NCI-H1092 treated with DMSO at 0.1 percent for 48 hours (cell line): ENCODE measurements at places on chromosomes 1 and 21.
A peak's percentile ranks its signal among the peaks of the same experiment; 100 is the strongest.

DNA sequence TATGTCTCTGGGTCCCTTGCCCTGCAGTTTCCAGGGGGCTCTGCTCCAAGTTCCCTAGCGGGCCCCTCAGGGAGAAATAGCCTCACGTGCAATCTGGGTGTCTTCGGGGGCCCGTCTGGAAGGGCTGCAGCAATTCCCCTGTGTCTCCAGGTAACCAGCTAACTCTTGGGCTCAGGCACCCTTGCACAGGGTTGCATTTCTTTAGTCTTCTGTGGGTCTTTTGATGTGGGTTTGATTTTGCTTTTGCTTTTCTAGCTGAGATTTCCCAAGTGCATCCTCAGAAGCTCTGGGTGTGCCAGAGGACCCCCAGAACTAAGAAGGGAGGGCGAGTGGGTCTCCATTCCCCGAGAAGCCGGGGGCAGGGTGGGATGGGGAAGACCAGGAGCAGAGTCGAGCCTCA is 75.7 kb downstream of the SPSB1 start:
- no peak for DNase-seq

GRCh38 chr1:214727274-214727673 is 124.3 kb downstream of the CENPF start:
- DNase-seq = no peak

DNA sequence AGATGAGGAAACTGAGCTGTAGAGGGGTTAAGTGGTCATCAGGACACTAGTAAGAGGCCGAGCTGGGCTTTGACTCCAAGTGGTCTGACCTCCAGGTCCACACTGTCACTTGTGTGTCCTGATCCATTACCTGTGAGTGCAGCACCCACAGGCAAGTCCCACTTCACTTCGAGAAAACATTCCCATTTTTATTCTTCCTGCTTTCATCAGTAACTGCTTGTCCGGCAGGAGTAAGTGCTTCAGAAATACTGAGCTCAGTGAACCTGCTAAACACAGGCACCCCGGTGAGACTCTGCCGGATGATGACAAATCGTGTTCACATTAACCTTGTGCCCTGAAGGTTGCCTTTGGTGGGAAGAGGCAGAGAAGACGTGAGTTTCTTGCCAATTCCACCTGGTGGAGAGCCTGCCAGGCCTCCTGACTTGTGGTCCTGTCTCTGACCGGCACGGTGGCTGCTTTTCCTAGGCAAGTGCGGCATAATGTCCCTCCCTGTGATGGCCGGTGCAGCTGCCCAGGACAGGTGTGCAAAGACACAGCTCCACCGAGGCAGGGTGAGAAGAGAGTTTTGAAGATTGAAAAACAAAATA is 29.4 kb downstream of the ZBTB18 start:
- no peak for DNase-seq

GRCh38 chr1:119227456-119227855 is 87.0 kb upstream of the WARS2 start:
- no peak for DNase-seq

DNA sequence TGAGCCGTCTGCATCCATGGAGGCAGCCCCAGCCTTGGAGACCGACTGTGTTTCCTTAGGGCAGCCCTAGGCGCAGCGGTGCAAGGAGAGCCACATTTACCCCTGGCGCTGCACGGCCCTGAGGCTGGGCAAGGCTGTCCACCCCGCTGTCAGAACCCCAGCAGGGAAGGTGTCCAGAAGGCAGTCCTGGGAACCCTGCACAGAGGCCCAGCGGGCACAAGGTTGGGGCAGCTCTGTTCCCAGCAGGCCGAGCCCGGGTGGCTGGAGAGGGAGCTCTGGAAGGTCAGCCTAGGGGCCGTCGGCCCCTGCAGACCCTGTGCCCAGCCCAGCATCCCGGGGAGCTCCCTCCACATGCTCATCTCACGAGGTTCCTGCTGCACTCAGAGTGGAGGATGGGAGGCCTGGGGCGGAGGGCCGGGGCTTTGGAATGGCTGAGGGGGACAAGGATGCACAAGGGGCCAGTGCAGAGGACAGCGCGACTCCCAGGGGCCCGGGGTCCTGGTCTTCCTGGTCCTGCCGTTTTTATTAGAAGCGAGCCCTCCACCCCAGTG is 19.9 kb upstream of the SAMD11 start:
- no peak for DNase-seq

- no peak for DNase-seq
Measured at GRCh38 chr1:176479971-176480370, 17.0 kb downstream of the PAPPA2 start.

- no peak for DNase-seq
Measured at GRCh38 chr21:46664316-46664995, 29.0 kb downstream of the PRMT2 start.

DNA sequence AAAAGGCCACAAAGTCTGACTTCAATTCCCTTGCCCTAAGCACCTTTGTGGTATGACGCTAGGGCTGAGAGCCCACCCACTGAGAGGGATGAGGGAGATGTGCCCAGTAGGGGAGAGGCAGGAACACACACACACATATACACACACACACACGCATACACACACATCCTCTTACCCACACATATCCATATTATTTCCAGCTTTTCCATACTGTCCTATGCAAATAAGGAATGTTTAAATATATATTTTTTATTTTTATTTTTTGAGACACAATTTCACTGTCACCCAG is 3.0 kb downstream of the RAB25 start:
- no peak for DNase-seq

GRCh38 chr1:209265301-209265700 is 318.2 kb upstream of the CAMK1G start:
- DNase-seq = peak; percentile 10

- DNase-seq = no peak
Measured at GRCh38 chr1:204873714-204874113, 3.1 kb downstream of the NFASC start.
